ENCODE measurements at places on chromosomes 12 and 14.

- no peak for DNase-seq
These were observed 180.0 kb downstream of the KITLG start for GRCh38 chr12:88400302-88400701.

DNA sequence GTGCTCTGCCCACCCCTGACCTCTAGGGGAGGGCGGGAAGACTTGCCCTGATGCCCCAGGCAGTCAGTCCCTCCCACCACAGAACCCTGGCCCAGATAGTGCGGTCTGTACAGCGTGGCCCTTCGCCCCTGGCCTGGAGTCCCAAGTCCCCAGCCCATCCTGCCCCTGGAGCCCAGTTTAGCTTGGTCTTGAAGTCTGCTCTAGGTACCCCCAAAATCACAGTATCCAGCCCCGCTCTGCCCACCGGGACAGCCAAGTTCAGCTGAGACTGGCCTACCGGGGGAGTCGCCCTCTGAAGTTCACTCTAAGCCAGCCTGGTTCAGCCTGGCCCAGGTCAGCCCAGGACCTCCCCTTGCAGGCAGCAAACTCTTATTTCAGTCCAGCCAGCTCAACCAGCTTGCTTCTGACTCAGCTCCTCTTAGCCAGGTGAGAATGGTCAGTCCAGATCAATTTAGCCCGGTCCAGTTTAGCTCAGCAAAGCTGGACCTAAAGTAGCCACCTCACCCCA lies 75.9 kb downstream of the TMEM121 start:
- DNase-seq = no peak

GRCh38 chr14:81682134-81682533 lies 148.5 kb upstream of the SEL1L start:
- no peak for DNase-seq

GRCh38 chr12:130649101-130650045 lies 66.7 kb downstream of the RIMBP2 start:
- no peak for DNase-seq

DNA sequence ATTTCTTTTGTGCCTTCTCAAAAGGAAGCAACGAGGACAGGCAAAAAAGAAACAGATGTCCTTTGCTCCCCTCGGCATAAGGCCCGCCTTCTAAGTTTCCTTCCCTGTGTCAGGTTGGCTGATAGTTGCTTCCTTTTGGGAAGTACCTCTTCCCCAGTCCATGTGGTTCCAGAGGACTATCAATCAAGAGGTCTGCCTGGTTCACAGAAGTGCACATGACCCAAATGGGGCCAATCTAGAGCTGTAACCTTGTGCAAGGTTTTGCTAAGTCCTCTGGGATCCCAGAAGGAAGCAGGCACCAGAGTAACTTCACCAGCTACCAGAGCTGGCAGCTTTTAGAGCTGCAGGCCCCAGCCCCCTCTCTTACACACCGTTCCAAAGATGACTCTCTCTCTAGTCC lies 42.6 kb downstream of the TMEM63C start:
- no peak for DNase-seq

Data from iris pigment epithelial cell (primary cell).